ENCODE measurements at places on chromosomes 2 and 18.

GRCh38 chr2:217757108-217757463 lies 245.7 kb downstream of the TNS1 start:
- DNase-seq = no peak

DNA sequence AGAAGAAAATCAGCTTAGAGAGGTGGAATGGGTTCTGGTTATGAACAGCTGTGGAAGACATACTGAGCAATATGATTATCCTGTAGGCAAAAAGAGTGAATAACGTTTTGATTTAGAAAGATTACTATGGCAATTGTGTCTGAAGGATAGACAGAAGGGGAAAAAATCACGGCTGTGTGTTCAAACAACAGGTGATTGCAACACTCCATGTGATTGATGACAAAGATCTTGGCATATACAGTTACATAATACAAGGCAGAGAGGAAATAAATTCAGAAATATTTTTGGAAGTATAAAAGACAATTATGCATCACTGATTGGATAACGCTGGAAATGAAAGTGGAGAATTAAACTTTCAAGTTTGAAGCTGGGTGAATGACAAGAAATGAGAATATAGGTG lies 58.5 kb upstream of the KCNJ3 start:
- no peak for DNase-seq

DNA sequence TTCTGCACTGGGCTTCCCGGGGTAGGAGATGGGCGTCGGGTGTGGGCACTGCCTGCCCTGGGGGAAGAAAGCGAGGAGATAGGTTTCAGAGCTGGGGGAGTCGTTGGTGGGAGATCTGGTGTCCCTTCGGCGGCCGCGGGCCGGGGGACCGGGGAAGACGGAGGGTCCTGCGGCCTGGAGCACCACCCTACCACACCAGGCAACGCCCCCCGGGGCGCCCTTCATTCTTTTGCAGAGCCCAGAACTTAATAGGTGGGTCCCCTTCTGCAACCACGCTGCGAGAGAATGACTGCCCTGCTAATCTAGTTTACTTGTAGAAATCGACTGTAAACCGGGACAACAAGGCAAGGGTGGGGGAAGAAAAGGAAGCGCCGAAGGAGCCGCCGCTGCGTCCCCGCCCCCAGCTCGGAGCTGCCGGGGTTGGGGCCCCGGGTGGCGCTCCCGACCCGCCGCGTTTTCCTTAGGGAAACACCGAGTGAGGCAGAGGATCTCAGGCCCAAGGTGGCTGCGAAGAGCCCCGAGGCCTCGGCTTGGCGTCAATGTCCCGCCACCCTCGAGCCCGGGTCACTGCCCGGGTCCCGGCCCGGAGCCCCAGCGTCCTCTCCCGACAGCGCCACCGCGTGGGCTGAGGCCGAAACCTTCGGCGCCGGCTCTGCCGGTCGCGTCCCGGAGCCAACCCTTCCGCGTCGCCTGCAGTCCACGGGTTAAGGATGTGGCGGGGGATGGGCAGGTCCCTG lies 5.4 kb upstream of the SATB2 start:
- DNase-seq = no peak

- no peak for DNase-seq
These were observed 1207.7 kb downstream of the SUCLG1 start for GRCh38 chr2:83251321-83251872.

DNA sequence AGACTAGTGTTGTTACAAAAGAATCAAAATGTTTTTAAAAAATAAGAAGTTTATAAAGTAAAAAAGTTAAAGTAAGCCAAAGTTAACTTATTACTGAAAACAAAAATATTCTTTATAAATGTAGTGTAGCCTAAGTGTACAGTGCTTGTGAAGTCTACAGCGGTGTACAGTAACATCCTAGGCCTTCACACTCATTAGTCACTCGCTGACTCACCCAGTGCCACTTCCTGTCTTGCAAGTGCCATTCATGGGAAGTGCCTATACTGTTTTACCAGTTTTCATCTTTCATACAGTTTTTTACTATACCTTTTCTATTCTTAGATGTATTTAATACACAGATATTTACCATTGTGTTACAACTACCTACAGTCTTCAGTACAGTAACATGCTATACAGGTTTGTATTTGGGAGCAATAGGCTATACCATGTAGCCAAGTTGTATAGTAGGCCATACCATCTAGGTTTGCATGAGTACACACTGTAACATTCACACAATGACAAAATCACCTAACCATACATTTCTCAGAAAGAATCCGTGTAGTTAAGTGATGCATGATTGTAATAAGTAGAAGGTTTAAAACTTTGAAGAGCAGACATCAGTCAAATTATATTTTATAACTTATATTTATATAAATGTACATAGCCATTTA lies 13.4 kb downstream of the SERPINB7 start:
- no peak for DNase-seq

DNA sequence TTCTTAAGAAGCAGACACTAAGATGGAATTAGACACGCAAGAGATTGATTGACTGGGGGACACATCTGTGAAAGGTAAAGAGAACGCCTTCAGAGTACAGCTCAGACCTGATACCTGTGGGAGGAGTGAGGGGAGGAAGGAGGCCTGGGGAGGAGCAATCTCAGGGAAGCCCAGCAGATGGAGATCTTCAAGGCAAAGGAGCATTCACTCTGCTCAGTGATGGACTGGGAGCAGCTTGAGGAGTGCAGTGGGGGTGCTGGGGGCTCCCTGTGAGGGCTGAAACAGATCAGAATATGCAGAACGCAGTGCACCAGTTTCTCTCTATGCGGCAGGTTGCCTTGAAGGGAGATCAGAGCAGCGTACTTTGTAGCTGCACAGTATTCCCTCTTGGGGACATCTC lies 103.7 kb upstream of the ATP8B1 start:
- DNase-seq = no peak

DNA sequence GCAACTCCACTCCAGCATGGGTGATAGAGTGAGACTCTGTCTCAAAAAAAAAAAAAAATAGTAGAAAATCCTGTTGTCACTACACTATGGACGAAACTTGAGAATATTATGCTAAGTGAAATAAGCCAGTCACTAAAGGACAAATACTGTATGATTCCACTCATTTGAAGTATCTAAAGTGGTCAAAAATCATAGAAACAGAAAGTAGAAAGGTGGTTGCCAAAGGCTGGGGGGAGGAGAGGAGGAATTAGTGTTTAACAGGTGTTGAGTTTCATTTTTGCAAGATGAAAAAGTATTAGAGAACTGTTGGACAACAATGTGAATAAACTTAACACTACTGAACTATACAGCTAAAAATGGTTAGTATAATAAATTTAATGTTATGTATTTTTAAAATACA lies 18.8 kb upstream of the RMP24 start:
- no peak for DNase-seq

Measured in NCI-H1436 treated with DMSO at 0.1 percent for 48 hours (cell line).